Stomach (tissue), 19 donors: ENCODE measurements at places on chromosomes 2 and 18. TPM values are rescaled to one million over a fixed set of nuclear protein-coding genes. Genes with fewer than 3 reads are reported as not detected.
A peak's percentile ranks its signal among the peaks of the same experiment; 100 is the strongest.

GRCh38 chr2:71670430-71670795 lies 217.1 kb downstream of the DYSF start:
- no peaks in the 10 kb centered on the region for H3K36me3 ChIP-seq
- no peak for DNase-seq
- no peak overlapping the region for H3K4me3 ChIP-seq
- no peak overlapping the region for H3K27ac ChIP-seq

DNA sequence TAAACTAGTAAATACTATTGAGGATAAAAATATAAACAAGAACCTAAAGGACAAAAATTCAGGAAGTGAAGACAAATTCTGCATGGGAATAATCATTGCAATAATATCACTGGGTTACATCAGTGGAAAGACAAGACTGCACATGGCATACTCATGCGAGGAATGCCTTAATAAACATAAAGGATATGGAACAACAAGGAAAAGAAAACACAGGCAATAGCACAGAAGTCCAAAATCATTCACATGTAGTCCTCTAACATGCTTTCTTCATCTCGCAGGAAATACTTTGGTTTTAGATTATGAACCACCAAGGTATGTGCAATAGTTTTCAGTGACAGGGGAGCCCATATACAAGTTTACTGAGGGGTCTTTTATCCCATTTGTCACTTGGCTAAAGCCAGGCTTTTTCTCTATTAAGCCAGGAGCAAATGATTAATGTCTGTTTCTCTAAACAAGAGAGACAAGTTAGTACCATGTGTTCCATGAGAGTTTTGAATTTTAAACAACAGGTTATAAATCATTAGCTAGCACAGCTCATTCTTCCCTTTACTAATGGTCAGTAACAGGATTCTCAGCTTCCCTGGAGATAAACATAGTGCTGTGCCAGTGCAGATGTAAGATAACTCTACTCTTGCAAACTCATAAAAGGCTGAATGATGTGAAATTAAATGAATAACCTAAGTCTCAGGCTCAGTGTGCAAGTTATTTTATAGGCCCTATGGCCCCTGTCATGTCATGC lies 353.6 kb upstream of the FSIP2 start:
- H3K4me3 ChIP-seq = no peak overlapping the region

- H3K36me3 ChIP-seq = no peaks in the 10 kb centered on the region
- DNase-seq = no peak
- H3K4me3 ChIP-seq = no peak overlapping the region
- no peak overlapping the region for H3K27ac ChIP-seq
Measured at GRCh38 chr18:10130606-10131005, 216.8 kb downstream of the VAPA start.

- H3K4me1 ChIP-seq = peaks cover 10% of the 10 kb centered on the region
- H3K36me3 ChIP-seq = no peaks in the 10 kb centered on the region
- DNase-seq = peak; percentile 81
- H3K27me3 ChIP-seq = no peaks in the 10 kb centered on the region
- H3K4me3 ChIP-seq = no peak overlapping the region
Measured at GRCh38 chr2:67561457-67561965, 164.4 kb downstream of the ETAA1 start.

GRCh38 chr18:38966841-38967240 lies 1401.2 kb upstream of the CELF4 start:
- H3K4me3 ChIP-seq = no peak overlapping the region
- H3K27ac ChIP-seq = no peak overlapping the region
- no peaks in the 10 kb centered on the region for H3K4me1 ChIP-seq
- no peak for DNase-seq

GRCh38 chr2:119696494-119697030 lies 17.6 kb downstream of the TMEM177 start:
- no peaks in the 10 kb centered on the region for H3K36me3 ChIP-seq
- peaks cover 14% of the 10 kb centered on the region for H3K4me1 ChIP-seq
- no peak for DNase-seq
- no peak overlapping the region for H3K27ac ChIP-seq
- peaks cover 7% of the 10 kb centered on the region for H3K27me3 ChIP-seq
- H3K4me3 ChIP-seq = no peak overlapping the region

GRCh38 chr2:201754717-201755415 lies 25.9 kb downstream of the ALS2 start:
- no peak overlapping the region for H3K27ac ChIP-seq
- no peak overlapping the region for H3K4me3 ChIP-seq
- peaks cover 26% of the 10 kb centered on the region for H3K4me1 ChIP-seq
- H3K27me3 ChIP-seq = no peaks in the 10 kb centered on the region
- no peak for DNase-seq

- H3K4me1 ChIP-seq = peaks cover 35% of the 10 kb centered on the region
- no peaks in the 10 kb centered on the region for H3K36me3 ChIP-seq
- H3K4me3 ChIP-seq = peak overlapping the region; percentile 47
- no peak overlapping the region for H3K27ac ChIP-seq
Measured at GRCh38 chr2:109616184-109616583, 2.0 kb downstream of the SOWAHC start.

DNA sequence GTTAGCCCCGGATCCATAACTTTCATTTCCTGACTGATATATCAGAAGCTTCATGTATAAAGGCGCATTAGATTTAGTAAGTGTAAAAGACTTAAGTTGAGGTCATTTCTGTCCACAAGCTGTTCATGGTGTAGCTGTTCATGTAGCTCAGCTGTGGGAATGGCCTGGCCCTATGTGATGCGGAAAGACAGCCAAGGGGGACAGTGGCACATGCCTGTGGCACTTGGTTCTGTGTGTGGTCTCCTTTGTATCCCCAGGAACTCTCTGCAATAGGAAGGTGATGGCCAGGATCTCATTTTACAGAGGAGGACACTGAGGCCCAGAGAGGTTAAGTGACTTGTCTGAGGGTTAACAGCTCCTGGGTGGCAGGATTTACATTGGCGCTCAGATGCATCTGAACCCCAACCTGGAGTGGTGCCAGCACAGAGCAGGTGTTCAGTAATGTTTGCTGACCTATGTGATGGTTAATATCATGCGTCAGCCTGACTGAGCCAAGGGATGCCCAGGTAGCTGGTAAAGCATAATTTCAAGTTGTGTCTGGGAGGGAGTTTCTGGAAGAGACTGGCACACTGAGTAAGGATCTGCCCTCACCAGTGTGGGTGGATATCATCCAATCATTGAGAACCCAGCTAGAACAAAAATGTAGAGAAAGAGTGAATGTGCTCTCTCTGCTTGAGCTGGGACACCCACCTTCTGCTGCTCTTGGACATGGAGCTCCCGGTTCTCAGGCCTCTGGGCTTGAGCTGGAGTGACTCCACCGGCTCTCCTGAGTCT lies 25.4 kb downstream of the HPCAL1 start:
- DNase-seq = peak; percentile 64
- peaks cover 49% of the 10 kb centered on the region for H3K4me1 ChIP-seq
- no peaks in the 10 kb centered on the region for H3K36me3 ChIP-seq
- H3K27me3 ChIP-seq = no peaks in the 10 kb centered on the region
- H3K27ac ChIP-seq = no peak overlapping the region

GRCh38 chr2:64137996-64138395 lies 6.2 kb downstream of the PELI1 start:
- H3K27me3 ChIP-seq = no peaks in the 10 kb centered on the region
- no peak overlapping the region for H3K4me3 ChIP-seq
- H3K36me3 ChIP-seq = no peaks in the 10 kb centered on the region
- peaks cover 86% of the 10 kb centered on the region for H3K4me1 ChIP-seq

GRCh38 chr2:103254611-103255010 lies 492.8 kb downstream of the TMEM182 start:
- H3K4me1 ChIP-seq = no peaks in the 10 kb centered on the region
- no peak overlapping the region for H3K27ac ChIP-seq
- no peak overlapping the region for H3K4me3 ChIP-seq
- H3K36me3 ChIP-seq = no peaks in the 10 kb centered on the region

GRCh38 chr18:48172226-48173006 lies 236.8 kb downstream of the ZBTB7C start:
- DNase-seq = no peak

- H3K36me3 ChIP-seq = no peaks in the 10 kb centered on the region
- H3K27me3 ChIP-seq = no peaks in the 10 kb centered on the region
- H3K4me1 ChIP-seq = no peaks in the 10 kb centered on the region
- no peak for DNase-seq
- no peak overlapping the region for H3K4me3 ChIP-seq
- no peak overlapping the region for H3K27ac ChIP-seq
Measured at GRCh38 chr18:80191907-80192652, 55.2 kb downstream of the PARD6G start.

- H3K27ac ChIP-seq = no peak overlapping the region
- no peak overlapping the region for H3K4me3 ChIP-seq
- DNase-seq = no peak
- H3K36me3 ChIP-seq = no peaks in the 10 kb centered on the region
Measured at GRCh38 chr2:28582152-28582551, 86.3 kb downstream of the PLB1 start.

DNA sequence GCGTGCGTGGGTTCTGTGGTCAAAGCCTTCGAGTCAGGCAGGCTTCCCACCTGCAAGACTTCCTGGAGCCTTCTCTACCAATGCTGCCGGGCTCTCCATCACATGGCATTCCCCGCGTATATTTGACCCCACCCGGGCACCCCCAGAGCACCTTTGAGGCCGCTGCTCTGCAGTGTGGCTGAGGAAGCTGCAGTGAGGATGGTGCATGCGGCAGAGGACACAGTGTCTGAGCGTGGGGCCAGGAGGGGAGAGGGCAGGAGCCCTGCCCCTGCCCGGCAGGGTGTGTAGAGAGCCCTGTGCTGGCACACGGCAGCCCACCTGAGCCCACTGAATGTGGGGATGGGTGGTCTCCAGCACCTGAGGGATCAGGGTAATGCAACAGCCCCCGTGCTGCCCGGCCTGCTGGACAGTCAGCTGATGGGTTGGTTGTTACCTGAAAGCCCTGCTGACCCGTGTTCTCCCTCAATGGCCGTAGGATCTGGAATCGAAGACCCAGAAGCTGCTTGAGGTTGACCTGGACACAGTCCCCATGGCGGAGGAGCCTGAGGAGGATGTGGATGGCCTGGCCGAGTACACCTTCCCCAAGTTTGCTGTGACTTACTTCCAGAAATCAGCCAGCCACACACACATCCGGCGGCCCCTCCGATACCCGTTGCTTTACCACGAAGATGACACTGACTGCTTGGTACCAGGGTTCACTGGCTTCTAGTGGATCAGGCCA lies 36.8 kb upstream of the GPR17 start:
- no peaks in the 10 kb centered on the region for H3K36me3 ChIP-seq
- H3K27ac ChIP-seq = no peak overlapping the region
- no peak overlapping the region for H3K4me3 ChIP-seq
- H3K4me1 ChIP-seq = no peaks in the 10 kb centered on the region
- H3K27me3 ChIP-seq = peaks cover 5% of the 10 kb centered on the region

- H3K36me3 ChIP-seq = no peaks in the 10 kb centered on the region
- no peak for DNase-seq
- H3K27ac ChIP-seq = no peak overlapping the region
- H3K4me1 ChIP-seq = no peaks in the 10 kb centered on the region
- H3K4me3 ChIP-seq = no peak overlapping the region
- H3K27me3 ChIP-seq = no peaks in the 10 kb centered on the region
Measured at GRCh38 chr2:153455861-153456260, 22.7 kb downstream of the RPRM start.

DNA sequence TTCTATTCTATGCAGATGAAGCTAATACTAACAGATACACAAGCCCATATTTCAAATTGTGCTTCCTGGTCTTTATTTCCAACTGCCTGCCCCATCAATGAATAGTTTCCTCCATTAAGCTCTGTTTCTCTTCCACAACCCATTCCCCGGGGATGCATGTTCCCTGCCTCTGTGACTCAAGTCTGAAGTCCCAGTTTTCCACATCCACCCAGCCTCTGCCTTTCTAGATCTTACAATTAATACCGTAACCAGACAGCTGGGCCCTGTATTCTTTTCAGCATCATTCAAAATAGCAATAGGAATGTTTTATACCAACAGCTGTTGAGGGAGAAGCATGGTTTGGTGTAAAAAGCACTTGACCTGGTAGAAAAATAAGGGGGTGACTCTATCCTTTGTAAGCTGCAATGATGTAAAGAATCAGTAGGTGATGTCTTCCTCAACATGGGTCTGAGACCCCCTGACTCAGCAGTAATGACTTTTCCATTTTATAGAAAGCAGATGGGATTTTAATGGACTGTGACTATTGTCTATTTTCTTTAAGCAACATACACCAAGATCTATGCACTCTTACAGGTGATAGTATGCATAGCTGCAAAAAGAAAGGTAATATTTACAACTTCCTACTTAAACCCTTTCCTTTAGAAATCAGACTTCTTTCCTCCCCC lies 46.1 kb upstream of the DAPL1 start:
- H3K27me3 ChIP-seq = peaks cover 46% of the 10 kb centered on the region
- no peaks in the 10 kb centered on the region for H3K36me3 ChIP-seq
- H3K27ac ChIP-seq = no peak overlapping the region

GRCh38 chr2:101132202-101132601 lies 19.0 kb downstream of the TBC1D8 start:
- no peak for DNase-seq
- H3K27me3 ChIP-seq = no peaks in the 10 kb centered on the region
- H3K27ac ChIP-seq = no peak overlapping the region
- H3K4me1 ChIP-seq = peaks cover 29% of the 10 kb centered on the region
- H3K36me3 ChIP-seq = no peaks in the 10 kb centered on the region

- H3K36me3 ChIP-seq = no peaks in the 10 kb centered on the region
- H3K27ac ChIP-seq = no peak overlapping the region
- H3K4me1 ChIP-seq = no peaks in the 10 kb centered on the region
- no peak for DNase-seq
- no peak overlapping the region for H3K4me3 ChIP-seq
- H3K27me3 ChIP-seq = no peaks in the 10 kb centered on the region
Measured at GRCh38 chr18:2139691-2140090, 431.6 kb downstream of the METTL4 start.

DNA sequence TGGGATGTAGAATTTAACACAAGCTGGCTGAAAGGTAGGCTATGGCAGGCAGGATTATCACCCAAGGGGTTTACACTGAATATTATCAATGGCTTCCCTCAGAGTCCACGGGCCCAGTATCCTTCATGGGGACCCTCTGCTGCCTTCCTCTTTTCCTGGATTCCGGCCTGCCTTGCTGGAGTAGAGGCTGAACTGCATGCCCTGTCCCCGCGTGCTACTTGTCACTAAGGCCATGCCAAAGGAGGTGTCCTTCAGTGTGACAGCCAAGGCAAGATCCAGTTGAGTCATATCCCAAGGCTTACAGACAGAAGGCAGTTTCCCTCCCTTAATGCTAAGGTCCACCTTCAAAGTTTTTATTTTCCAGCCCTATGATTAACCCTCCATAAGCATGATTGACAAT lies 156.3 kb downstream of the CYP26B1 start:
- DNase-seq = no peak
- no peaks in the 10 kb centered on the region for H3K27me3 ChIP-seq
- no peaks in the 10 kb centered on the region for H3K36me3 ChIP-seq
- no peak overlapping the region for H3K4me3 ChIP-seq
- H3K27ac ChIP-seq = no peak overlapping the region
- H3K4me1 ChIP-seq = no peaks in the 10 kb centered on the region

The HOXD9 gene
- polyA plus RNA-seq = 0.76 TPM

The PIK3C3 gene
- polyA plus RNA-seq = 19.7 TPM

The SCYGR3 gene
- polyA plus RNA-seq = not detected

The NDC80 gene
- polyA plus RNA-seq = 7.3 TPM

The SLC9A4 gene
- 4.7 TPM for polyA plus RNA-seq

The MBP gene
- polyA plus RNA-seq = 7.9 TPM

The POTEJ gene
- not detected for polyA plus RNA-seq

The CACNB4 gene
- 0.31 TPM for polyA plus RNA-seq

The CRYGC gene
- not detected for polyA plus RNA-seq

The C1GALT1C1L gene
- not detected for polyA plus RNA-seq

The NT5C1B gene
- polyA plus RNA-seq = not detected

The KANSL1L gene
- polyA plus RNA-seq = 4.5 TPM

The STRADB gene
- 12.3 TPM for polyA plus RNA-seq

The IL36B gene
- not detected for polyA plus RNA-seq

The KLHL29 gene
- 3.0 TPM for polyA plus RNA-seq
